ENCODE measurements at places on chromosomes 3 and 15. TPM values are rescaled to one million over a fixed set of nuclear protein-coding genes. Genes with fewer than 3 reads are reported as not detected.

EPHB1 gene
- total RNA-seq, result 1.3 TPM

- DNase-seq, result no peak
Measured at GRCh38 chr3:184662187-184662586, 49.7 kb downstream of the MAGEF1 start.

GRCh38 chr3:123104550-123104949 is 37.7 kb downstream of the PDIA5 start:
- DNase-seq, result no peak

GOLGA6B gene
- total RNA-seq, result not detected

GRCh38 chr3:17469520-17469919 is 272.9 kb downstream of the TBC1D5 start:
- no peak for DNase-seq
